ENCODE measurements at places on chromosomes 7 and 10.

- no peak for DNase-seq
Measured at GRCh38 chr7:94525923-94526322, 16.3 kb downstream of the CASD1 start.

DNA sequence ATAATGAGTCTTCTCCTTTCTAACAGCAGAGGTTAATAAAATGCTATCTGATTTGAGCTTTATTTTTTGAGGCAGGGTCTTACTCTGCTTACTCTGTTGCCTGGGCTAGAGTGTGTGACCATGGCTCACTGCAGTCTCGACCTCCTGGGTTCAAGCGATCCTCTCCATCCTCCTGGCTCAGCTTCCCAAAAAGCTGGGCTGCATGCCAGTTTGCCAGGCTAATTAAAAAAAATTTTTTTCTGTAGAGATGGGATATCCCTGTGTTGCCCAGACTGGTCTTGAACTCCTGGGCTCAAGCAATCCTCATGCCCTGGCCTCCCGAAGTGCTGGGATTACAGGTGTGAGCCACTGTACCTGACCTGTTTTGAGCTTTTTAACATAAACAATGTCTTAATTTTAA is 56.7 kb downstream of the SCD start:
- no peak for DNase-seq

GRCh38 chr7:94396596-94396995 is 1.9 kb downstream of the COL1A2 start:
- DNase-seq: no peak

GRCh38 chr7:55504967-55505658 is 67.2 kb downstream of the VOPP1 start:
- DNase-seq: no peak

DNA sequence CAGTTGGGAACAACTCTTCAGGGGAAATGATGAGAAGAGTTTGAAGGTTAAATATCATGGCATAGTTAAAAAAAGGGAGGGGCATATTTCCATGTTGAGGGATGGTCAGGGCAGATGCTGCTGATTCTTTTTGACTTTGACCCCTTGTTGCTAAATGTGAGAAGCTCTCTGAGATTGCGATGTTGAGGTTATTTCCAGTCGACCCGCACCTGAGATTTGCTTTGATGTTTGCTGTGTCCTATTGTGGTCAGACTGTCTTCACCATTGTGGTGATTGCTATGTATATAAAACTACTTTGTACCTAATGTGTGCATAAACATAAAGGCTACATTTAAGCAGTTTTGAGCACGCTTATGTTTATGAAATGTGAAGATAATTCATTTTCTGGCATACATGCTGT is 90.9 kb downstream of the BBS9 start:
- DNase-seq: no peak

- DNase-seq: no peak
Measured at GRCh38 chr7:27842851-27843250, 102.9 kb downstream of the TAX1BP1 start.

Measured in AG04450 (cell line).